HL-60 (cell line): ENCODE measurements at places on chromosomes 1 and 21.
A peak's percentile ranks its signal among the peaks of the same experiment; 100 is the strongest.

- DNase-seq, result no peak
Measured at GRCh38 chr1:7916501-7916830, 24.2 kb downstream of the TNFRSF9 start.

GRCh38 chr21:14454016-14455009 lies 71.4 kb upstream of the HSPA13 start:
- peak; percentile 10 for DNase-seq

DNA sequence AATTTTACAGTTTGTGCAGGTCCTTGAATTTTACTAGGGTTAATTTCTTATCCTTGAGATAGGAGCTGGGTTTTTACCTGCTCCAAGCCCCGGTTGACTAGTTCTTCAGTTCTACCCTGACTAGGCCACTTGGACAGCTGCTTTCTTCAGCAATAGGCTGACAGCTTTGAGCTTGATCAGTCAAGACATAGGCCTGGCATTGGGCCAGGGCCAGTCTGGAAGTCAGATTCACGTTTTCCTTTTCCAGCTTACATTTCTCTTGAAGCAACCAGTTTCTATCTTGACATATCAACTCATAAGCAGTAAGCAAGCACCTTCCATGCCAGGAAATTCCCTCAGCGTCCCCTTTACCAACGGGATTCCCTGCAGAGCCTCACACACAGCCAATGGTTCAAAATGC lies 63.7 kb upstream of the AJAP1 start:
- no peak for DNase-seq

- no peak for DNase-seq
Measured at GRCh38 chr21:17527240-17527639, 14.4 kb downstream of the CXADR start.

DNA sequence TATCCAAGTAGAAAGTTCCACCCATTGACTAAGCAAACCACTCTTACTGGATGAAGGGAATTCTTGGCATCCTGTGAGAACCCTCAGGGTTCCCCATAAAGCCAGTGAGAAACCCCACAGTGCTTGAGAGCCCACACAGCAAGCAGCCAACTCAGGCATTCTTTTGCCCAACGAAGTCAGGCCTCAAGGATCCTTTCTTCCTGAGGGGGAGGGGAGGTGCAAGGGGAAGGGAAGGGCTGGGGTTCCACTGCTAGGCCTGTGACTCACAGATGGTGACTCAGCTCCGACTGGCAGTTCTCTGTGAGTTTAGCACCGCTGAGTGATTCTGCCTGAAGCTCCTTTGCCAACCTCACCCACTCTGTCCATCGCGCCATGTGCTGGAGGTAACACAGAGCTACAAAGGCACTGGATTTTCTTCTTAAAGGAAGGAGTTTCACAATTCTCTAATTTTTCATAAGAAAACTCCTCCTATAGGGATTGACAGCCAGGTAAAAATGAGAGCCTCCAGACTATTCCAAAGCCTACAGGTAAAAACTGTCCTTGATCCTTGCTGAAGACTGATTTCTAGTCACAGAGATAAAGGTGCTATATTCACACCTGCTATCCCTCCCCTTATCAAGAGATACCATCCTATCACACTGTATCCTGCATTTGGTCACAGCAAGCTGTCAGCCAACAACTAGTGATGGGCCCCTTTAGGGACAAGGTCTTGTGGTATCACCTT lies 4.8 kb downstream of the ENO1 start:
- peak; percentile 95 for DNase-seq

DNA sequence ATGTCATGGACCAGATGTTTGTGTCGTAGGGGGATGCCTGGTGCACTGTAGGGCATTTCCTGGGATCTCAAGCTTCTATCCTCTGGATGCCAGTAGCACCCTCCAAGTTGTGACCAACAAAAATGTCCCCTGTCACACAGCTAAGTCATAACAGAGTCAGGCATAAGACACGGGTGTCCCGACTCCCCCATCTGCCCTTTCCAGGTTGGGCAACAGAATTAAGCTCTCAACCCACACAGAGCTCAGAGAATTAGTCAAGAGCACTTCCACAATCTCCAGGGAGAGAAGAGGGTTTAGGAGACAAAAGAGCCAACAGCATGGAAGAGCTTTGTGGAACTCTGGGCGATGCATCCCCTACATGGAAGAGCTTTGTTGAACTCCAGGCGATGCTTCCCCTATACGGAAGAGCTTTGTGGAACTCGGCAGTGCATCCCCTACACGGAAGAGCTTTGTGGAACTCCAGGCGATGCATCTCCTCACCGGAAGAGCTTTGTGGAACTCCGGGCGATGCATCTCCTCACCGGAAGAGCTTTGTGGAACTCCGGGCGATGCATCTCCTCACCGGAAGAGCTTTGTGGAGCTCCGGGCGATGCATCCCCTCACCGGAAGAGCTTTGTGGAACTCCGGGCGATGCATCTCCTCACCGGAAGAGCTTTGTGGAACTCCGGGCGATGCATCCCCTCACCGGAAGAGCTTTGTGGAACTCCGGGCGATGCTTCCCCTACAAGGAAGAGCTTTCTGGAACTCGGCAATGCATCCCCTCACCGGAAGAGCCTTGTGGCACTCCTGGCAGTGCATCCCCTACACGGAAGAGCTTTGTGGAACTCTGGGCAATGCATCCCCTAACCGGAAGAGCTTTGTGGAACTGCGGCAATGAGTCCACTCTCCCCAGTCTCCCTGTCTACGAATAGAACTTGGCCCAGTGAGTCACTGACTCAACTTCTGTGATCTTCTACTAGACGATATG lies 422.7 kb downstream of the KIF26B start:
- DNase-seq, result no peak
